ENCODE measurements at places on chromosomes 6 and 20.

GRCh38 chr6:84428300-84428907, 201.0 kb upstream of the CEP162 start:
- DNase-seq: peak; percentile 22

- no peak for DNase-seq
Measured at GRCh38 chr20:43323592-43323991, 133.9 kb upstream of the PTPRT start.

DNA sequence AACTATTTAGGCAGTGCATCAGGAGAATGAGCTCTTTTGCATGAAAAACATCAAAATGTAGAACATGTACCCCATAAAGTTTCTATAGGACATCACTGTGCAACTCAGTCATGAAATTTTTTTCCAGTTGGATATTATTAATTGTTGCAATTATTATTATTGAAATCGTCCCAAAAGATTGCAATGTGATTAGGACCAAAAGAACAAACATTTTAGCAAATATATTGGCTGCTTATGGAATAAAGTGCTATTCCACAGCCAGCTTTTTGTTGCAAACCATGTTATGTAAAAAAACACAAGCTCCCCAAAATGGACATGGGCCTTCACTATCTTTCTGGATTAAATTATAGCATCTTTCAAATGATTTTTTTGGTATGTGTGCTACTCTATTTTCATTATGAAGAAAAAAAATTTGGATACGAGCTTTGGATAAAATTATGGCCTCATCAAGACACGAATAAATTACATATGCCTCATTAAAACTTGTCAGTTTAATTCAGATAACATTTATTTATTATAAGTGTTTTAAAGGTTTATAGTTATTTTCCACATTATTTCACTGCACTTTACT, 262.7 kb upstream of the TCF21 start:
- DNase-seq: no peak

DNA sequence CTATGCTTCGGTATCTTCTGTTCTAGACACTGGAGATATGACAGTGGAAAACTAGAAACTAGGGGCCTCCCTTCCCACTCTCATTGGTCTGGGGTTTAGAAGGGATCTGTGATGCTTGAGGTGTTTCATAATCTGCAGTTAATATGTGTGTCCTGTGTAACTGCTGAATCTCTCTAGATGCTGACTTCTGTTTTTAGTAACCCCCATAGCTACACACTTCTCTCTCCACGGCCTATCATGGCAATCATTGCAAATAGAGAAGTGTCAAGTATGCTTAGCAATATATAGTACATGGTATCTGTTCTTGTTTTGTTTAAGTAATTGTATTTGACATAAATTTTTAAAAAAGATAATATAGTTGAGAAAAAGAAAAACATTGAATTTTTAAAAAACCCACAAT, 394.6 kb upstream of the MMS22L start:
- no peak for DNase-seq

GRCh38 chr6:45838451-45838850, 177.2 kb downstream of the CLIC5 start:
- DNase-seq: no peak
